T-helper 17 cell (primary cell): ENCODE measurements at places on chromosomes 4 and X. TPM values are rescaled to one million over a fixed set of nuclear protein-coding genes. Genes with fewer than 3 reads are reported as not detected.

The IDH3G gene
- 46.4 TPM for total RNA-seq

GRCh38 chr4:152368001-152368400 is 167.9 kb downstream of the FBXW7 start:
- DNase-seq, result no peak

DNA sequence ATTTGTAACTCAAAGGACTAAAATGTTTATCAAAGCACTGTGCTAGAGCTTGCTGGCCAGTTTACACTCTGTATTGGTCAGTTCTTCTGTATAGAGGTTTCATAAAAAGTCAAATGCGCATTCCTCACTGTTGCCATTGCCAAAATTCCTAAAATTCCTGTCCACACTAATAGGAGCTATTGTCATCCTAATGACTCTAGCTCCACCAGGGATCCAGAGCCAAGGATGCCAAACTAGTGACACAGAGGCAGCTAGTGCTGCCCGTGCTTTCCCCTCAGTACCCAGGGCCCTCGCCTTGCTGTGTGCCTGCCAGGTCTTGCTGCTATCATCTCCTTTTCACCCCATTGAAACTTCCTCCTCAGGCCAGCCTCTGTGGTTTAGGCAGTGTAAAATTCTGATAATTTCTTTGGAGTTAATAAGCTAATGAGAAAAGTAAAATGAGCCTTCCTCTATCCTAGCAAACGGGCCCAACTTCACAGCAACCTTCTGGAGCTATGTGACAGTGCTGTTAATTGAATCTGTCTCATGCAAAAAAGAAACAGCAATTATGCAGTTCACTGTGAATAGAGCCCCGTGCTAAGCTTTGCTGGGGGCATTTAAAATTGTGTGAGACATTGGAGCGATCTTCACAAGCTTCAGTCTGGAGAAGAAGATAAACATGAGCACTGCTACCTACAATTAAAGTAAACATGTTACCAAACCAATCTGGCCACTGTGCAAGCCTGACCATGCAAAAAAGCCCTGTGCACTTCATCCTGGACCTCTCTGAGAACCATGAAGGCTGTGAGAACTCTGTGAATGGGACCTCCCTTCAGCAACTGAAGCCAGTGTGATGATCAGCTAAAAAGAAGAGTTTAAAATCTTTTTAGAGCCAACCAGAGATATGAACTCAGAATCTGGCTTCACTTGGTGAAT is 43.1 kb upstream of the FGF2 start:
- no peak for DNase-seq

- no peak for DNase-seq
These were observed 26.1 kb downstream of the PDGFC start for GRCh38 chr4:156945532-156945931.

The DGKK gene
- total RNA-seq, result not detected

DNA sequence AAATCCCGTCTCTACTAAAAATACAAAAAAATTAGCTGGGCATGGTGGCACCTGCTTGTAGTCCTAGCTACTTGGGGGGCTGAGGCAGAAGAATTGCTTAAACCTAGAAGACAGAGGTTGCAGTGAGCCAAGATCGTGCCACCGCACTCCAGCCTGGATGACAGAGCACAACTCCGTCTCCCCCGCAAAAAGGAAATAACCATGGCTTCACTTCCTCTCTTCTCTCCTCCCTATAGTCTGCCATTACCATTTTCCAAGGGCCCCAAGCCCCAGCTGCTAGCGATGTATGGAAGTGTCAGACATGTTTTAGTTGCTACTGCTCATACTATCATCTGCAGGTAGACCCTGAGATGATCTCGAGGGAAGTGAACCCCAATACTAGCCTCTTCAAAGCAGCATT is 177.3 kb upstream of the FAM9B start:
- no peak for DNase-seq

The DMRTC1 gene
- total RNA-seq, result 1.8 TPM

DNA sequence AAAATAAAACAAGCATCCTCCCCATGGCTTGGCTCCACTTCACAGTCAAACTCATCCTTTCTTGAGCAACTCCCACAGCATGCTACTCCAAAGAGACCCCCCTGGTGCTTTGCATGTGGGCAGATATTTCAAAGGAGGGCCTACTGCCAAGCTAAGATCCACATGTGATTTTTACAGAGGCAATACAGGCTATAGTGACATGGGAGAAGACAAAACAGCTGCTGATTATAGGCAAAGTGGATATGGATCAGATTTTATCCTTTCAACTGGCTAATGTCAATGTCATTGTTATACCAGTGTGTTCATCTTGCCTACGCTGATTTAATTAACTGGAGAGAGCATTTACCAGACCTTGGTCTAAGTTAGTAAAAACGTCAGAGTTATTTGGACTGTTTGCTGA is 328.3 kb downstream of the KLHL13 start:
- DNase-seq, result no peak

DNA sequence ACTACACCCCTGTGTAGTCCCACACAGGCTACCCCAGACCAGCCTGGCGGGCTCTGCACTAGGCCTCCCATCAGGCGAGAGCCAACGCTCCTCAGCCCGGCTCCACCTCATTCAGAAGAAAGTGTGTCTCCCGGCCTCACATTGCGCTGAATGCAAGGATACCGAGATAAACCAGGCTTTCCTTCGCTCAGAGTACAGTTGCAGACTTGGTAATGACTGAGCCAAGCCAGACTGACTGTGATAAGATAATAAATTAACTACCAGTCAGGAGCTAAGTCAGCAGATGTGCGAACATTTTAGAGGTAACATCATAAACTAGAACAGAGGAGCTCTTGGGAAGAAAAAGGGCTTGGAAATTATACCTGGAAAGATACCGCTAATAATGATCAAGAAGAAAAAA is 397.6 kb downstream of the TRIML1 start:
- no peak for DNase-seq

- DNase-seq, result no peak
These were observed 157.6 kb downstream of the DCK start for GRCh38 chr4:71151054-71151453.

The HSD17B13 gene
- total RNA-seq, result 0.20 TPM

DNA sequence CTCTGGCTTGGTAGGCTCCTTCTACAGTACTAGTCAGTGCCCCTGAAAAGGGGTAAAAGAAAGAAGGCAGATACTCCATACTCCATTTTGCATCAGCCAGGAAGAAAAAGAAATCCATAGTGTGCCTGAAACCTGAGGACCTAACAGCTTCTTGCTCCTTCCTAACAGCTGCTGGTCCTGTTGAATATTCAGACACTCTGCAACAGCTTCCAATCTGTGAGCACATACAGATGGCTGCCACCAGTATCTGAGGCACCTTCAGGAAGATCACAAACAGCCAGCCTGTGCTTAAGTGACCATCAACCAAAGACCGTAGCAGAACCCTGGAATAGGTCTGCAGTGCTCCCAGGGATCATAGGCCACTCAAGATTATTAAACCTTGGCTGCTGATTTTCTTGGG is 4.3 kb downstream of the GIMD1 start:
- DNase-seq, result no peak

DNA sequence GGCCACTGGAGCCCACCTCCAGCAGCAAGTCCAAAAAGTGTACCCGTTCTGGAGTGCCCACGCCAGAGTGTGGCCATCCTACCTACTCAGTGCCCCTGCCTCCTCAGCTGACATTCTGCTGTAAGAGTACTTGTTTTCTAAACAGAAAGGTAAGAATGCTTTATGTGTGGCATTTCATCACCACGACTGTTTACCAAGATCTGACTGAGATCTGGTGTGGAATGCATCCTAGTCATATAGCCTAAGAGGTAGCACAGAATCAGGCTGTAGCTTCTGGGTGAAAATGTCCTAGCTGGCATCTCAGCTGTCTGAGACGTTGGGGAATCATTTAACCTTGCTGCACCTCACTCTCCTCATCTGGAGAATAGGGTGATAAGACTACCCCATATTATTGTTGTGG is 638.7 kb upstream of the TENM3 start:
- no peak for DNase-seq

The WDR17 gene
- 0.65 TPM for total RNA-seq

GRCh38 chrX:111857534-111858060 is 18.4 kb upstream of the TRPC5OS start:
- no peak for DNase-seq

GRCh38 chr4:152735906-152736305 is 43.6 kb downstream of the TIGD4 start:
- DNase-seq, result no peak

DNA sequence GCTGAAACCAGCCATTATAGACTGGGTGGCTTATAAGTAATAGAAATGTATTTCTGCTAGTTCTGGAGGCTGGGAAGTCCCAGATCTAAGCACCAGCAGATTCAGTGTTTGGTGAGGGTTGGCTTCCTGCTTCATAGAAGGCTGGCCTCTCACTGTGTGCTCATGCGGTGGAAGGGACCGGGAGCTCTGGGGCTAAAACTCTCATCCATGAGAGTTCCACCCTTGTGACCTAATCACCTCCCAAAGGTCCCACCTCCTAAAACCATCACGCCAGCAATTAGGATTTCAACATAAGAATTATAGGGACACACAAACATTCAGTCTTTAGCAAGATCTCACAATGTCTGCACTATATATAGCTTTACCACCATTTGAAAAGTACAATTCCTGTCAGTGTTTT is 215.2 kb downstream of the CBR4 start:
- DNase-seq, result no peak

- DNase-seq, result peak; percentile 28
These were observed at the start of gene SLC9B2 for GRCh38 chr4:103076747-103077347. TSS of gene SLC9B2 (minus strand) at chr4:103076761. CDS start at chr4:103067550, 9,211 bp downstream.

- DNase-seq, result no peak
These were observed 77.4 kb upstream of the AGA start for GRCh38 chr4:177519481-177520260.

DNA sequence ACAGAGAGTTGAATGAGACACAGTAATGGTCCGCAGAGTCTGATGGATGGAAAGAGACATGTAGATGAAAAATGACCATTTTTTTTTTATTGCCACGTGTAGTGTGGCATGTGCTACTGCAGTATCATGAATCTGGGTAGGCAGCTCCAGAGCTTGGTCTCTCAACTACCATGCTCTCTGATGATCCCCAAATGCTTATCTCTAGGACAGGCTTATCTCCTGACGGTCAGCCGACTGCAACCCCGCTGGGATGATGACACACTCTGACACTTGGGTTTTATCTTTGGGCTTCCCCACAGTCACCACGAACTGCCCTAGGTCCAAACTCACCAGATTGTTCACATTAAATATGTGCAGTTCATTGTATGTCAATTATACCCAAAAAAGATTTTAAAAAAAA is 239.7 kb downstream of the QDPR start:
- DNase-seq, result no peak

GRCh38 chrX:14672611-14673172 is 143.4 kb downstream of the GLRA2 start:
- no peak for DNase-seq

DNA sequence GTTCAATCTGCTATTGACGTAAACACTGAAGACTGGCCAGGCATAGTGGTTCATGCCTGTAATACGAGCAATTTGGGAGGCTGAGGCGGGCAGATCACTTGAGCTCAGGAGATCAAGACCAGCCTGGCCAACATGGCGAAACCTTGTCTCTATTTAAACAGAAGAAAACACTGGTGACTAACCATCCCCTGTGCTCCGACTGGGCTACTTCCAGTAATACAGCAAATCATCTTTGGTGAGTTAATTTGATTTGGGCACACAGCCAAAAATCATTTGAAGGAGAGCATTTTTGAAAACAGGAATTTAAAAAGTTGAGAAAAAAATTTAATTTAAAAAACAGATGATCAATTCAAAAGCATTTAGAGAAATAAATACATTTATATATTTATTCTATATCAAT is 52.0 kb downstream of the SEC24D start:
- DNase-seq, result no peak

DNA sequence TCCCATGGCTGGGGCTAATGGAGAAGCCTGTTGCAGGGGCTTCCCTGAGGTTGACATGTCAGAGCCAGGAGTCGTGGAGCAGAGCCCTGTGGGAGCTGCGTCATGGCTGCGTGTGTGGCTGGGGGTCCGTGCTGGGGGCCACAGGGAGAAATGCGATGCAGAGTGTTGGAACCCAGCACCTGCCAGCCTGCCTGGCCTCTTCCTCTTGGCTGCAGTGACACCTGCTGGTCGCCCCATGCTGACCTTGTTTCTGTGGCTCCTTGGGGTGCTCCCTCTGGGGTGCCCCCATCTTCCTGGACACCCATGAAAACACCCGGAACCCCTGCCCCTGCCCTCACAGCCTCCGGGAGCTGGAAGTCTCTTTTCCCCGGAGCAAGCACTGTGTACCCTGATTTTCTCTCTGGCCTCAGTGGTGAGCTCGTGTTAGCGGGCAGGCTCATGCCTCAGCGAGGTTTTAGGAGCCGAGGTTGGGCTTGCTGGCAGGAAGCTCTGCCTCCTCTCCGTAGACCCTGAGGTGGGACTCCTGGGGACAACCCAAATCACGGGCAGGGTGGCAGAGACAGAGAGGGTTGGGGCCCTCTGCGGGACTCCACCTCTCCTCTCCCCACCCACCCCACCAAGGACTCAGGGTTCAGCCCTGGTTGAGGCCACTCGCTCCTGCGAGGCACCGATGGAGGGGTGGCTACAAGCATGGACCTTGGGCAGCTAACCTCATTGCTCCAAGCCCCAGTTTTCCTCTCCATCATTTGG is 103.7 kb downstream of the SORCS2 start:
- no peak for DNase-seq

The BEND2 gene
- total RNA-seq, result 0.07 TPM
